ENCODE measurements at places on chromosomes 16 and 17.
A peak's percentile ranks its signal among the peaks of the same experiment; 100 is the strongest.

DNA sequence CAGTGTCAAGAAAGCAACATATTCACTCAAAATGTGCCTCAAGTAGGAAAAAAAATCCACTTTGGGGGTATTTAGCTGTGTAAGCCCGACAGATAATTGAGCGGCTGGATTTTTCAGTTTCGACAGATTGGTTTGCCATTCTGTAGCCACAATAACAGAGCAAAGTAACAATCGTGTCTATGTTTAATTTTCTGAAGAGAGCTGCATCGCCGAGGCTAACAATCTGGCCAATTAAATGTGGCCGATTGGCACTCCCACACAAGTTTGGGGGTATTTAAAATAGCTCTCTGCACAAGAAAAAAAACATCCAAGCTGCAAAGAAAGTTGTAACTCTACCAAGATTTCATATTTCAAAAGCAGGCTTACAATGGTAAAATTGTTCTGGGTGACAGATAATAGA, 99.7 kb upstream of the CDH13 start:
- DNase-seq = no peak

- DNase-seq = no peak
Observed at GRCh38 chr17:61291451-61292285, 108.0 kb upstream of the TBX2 start.

DNA sequence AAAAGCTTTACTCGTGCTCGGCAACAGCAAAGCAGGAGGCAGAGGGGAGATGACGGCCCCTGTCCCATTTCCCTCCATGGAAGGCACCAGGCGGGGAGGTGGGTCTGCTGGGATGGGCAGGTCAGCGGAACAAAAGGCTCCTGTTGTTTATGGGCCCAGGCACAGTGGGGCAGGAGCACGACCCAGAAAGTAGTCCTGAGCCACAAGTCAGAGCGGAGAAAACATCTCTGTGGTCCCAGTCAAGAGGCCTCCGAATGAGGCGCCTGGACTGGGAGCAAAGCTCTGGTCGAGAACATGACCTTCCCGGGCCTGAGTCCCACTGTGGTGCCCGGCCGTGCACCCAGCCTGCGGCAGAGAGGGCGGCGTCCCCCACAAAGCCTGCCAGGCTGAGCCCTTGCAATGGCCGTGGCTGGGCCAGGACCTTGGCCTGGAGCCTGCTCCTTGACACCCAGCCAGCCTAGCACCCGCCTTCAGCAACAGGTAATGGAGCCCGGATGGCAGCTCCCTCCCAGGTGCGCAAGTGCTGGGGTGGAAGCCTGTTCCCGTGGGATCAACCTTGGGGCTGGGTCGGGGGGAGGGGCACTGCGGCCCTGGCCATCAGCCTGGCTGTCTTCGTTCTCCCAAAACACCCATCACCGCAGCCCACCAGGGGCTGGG, 3.6 kb downstream of the RFNG start:
- no peak for DNase-seq

DNA sequence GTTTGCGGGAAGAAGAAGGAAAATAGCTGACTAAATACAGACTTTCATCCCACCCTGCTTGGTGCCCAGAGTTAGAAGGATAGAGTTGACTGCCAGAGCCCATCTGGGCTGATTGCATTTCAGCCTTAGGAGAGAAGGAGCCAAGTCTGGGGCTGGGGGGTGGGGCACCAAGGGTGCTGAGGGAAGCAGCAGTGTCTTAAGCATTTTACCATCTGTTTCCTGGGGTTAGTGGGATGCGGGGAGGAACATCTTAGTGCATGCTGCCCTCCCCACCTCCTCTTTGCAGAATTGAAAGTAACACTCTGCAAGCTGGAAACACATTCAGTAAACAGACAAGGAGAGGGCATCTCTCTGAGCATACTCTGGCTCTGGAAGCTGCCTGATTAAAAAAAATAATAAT, 1.5 kb upstream of the ARL5C start:
- DNase-seq = no peak

GRCh38 chr16:3029491-3030221, 5.8 kb downstream of the THOC6 start:
- DNase-seq = peak; percentile 39

GRCh38 chr17:67467500-67468455, 90.7 kb downstream of the PITPNC1 start:
- no peak for DNase-seq

- peak; percentile 31 for DNase-seq
Observed at GRCh38 chr17:79188048-79188447, 113.4 kb downstream of the ENGASE start.

DNA sequence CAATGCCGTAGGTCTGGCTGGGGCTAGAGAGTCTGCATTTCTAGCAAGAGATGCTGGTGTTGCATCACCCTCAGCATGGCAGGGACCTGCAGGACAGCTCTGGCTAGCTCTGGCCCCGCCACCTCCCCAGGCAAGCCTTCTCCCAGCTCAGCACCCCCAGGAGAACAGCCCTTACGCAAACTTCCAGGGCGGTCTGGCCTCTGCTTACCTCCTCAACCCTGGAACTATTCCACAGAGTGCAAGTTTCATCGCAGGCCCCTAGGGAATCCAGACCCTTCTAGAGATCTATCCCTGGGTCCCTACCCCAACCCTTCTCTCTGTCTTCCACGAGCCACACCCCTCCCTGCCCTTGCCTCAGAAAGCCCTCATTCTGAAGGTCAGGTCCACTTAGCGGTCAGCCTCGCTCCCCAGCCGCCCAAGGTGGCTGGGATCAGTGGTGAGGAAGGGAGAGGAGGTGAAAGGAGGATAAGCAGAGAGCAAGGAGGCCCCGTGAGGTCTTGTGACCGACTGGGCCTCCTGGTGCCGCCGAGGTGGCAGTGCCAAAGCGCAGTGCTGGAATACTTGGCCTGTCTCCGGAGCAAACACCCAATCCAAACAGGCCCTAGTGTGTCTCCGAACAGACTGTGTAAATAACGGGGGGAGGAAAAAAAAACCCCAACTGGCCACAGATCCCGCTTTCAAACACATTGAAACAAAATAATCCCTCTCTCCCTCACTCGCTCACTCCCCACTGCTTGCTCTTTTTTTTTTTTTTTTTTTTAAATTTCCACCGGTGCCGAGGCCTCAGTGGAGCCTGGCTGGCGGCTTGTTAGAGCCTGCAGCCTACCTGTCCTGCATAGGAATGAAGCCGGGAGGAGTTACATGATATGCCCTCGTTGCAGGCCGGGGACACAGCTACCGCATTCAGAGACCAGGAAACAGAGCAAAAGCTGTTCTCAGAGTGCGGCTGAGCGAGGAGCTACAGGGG, 380.9 kb downstream of the SOX9 start:
- DNase-seq = no peak

DNA sequence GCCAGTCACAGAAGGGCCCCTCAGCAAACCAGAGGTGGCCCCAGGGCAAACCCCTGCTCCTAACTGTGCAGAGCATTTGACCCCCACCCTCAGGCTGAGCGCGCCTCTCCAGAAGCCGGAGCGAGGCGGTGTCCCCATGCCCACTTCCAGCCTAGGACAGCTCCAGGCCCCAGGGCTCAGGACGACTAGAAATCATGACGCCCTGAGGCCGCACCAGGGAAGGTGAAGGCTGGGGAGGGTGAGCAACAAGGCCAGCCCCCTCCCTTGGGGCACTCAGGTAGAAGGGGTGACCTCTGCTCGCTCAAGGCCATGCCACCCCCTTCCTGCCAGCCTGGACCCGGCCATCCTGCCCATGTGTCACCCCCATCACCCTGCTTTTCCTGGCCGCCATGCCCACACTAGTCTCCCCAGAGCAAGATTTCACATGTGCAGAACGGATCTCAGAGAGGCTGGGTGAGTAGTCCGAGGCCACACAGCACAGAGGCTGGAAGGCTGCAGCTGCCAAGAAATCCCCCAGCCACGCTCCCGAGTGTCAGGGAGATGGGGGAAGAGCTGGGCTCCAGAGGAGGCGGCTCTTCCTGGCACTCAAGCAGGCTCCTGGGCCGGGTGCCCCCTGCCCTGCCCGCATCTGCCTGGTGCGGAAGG, 2.1 kb upstream of the PVALEF start:
- no peak for DNase-seq

DNA sequence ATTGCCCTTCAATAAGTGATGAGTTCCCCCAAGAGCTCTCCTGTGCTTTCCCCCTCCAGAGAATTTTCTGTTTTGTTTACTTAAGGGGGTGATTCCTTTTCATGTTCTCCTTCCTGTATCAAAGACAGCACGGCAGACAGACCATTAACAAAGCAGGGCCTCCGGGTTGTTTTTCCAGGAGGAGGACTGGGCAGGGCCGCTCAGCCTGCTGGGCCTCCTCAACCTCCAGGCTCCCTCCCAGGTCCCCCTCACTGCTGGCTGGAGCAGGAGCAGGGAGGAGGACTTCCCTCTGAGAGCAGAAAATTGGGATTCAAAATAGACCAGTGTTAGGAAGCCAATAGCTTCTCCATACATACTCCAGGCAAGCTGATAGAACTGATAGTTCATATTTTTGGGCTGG, 20.4 kb downstream of the SDK2 start:
- DNase-seq = no peak

- peak; percentile 56 for DNase-seq
Observed at GRCh38 chr16:30761427-30761927, 385 bp downstream of the CFAP119 start.

- DNase-seq = no peak
Observed at GRCh38 chr17:47714773-47715396, 18.2 kb upstream of the TBX21 start.

- no peak for DNase-seq
Observed at GRCh38 chr16:11428623-11428953, 83.3 kb downstream of the RMI2 start.
